ENCODE measurements at places on chromosomes 5 and 9.
A peak's percentile ranks its signal among the peaks of the same experiment; 100 is the strongest.

GRCh38 chr9:107137495-107138202 lies 145.4 kb upstream of the RAD23B start:
- DNase-seq, result no peak

- no peak for DNase-seq
These were observed 100.7 kb downstream of the CWC27 start for GRCh38 chr5:64869419-64869818.

DNA sequence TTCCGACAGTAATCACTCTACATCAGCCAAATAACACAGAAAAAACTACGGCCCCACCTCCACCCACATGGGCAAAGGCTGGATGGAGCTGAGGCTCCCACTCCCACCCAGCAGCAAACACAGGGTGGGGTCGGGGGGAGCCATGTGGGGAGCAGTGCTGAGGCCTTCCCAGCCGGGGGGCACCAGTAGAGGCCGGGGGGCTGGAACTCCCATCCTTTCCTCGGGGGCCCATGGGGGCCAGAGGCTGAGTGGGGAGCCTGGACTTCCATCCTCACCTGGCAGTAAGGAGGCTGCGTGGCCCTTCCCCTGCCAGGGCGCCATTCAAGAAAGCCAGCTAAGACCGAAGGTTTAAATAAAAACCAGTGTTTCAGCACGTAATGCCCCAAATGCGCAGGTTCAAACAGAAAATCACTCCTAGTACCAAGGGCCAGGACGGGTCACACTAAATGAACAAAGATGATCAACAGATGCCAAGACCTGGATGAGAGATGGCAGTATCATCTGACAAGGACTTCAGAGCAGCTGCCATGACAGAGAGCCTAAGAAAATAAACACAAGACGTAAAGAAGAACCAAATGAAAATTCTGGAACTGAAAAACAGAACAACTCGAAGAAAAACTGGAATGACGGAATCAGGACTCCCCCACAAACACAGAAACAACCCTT lies 9.4 kb downstream of the CCDC127 start:
- DNase-seq, result no peak

DNA sequence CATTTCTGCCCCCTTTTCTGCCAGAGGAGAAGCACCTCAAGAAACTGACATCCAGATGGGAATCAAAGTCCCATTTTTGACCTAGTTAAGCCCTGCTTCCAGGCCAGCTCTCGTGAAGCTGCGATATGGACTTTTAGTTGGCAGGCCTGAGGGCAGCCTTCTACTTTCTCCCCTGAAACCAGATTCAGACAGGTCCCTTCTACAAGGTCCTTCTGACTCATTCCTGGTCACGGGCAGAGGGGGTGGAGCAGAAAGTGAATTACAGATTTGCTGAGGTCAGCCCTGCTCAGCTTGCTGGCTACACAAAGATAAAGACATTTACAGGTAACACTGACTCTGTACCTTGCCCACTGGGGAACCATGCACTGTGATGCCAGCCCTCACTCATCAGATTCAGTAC lies 52.8 kb upstream of the TUT7 start:
- peak; percentile 2 for DNase-seq

- no peak for DNase-seq
These were observed 314.3 kb downstream of the PDE4D start for GRCh38 chr5:59579101-59579823.

All from stimulated activated CD8-positive, alpha-beta memory T cell treated with anti-CD3 and anti-CD28 coated beads, Interleukin-2, amount 100 ng/mL, for 48 hours (primary cell).